ENCODE measurements at places on chromosomes 16 and 17.
A peak's percentile ranks its signal among the peaks of the same experiment; 100 is the strongest.

DNA sequence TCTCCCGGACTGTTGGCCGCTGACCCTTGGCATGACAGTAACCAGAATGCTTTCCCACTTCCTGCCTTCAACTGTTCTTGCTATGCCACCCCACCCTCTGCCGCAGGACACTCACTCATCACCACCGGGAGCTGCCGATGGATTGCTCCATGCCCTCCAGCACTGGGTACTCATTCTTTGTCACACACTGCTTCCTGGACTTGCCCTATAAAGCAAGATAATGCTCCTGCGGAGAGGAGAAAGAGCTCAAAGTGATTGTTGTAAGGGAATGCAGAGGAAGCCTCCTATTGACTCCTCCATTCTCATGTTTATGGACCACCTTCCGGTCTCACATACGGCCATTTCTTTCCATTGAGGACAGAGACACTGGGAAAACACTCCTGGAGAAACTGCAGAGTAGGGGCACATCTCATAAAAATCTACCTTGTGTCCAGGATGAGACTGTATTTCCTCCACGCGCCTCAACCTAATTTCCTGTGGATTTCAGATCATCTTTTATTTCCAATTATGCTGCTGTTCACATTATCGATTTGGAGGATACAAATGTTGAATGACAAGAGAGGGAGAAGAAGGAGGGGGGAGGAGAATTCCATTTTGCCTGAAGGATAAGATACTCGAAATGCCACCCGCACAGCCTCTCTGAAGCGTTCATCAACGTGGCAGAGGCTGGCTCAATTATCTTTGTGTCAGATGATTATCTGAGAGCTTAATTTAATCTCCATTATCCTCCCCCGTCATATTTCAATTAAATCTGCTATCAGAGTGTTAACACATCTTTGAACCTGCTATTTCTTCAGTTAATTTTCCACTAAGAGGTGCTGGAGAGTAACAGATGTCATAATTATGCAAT, 486.1 kb upstream of the SALL1 start:
- no peak for DNase-seq

- no peak for DNase-seq
Observed at GRCh38 chr17:70067134-70067533, 7.9 kb upstream of the KCNJ16 start.

- peak; percentile 5 for DNase-seq
Observed at GRCh38 chr16:30609002-30609925, 925 bp downstream of the ZNF689 start.

GRCh38 chr16:72959301-72959996, 88.5 kb downstream of the ZFHX3 start:
- no peak for DNase-seq

GRCh38 chr16:67760956-67761230, 41.8 kb upstream of the GFOD2 start:
- no peak for DNase-seq

DNA sequence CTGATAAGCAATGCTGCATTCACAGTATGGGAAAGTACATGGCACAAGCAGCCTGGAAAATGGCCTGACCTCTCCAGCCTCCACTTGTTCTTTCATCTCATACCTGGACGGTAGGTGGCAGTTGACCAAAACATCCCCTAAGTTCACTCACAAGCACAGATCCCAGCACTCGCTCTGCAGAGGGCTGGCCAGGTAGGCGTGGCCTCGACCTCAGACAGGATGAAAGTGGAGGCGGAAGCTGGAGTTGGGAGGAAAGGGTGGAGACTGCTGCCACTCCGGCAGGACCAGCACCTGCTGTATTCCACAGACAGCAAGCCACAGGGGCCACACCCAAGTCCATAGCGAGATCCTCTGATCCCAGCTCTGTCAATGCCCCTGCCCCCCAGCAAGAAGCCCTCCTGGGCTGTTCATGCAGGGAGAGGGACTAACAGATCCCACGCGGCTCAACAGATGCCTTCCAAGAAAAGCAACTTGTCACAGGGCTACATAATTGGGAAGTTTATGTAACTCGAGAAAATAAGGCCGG, 31.3 kb downstream of the ZCCHC14 start:
- no peak for DNase-seq

GRCh38 chr17:33403194-33403593, 110.1 kb upstream of the ASIC2 start:
- DNase-seq: no peak

GRCh38 chr17:28901866-28902818, 737 bp downstream of the DHRS13 start:
- no peak for DNase-seq

DNA sequence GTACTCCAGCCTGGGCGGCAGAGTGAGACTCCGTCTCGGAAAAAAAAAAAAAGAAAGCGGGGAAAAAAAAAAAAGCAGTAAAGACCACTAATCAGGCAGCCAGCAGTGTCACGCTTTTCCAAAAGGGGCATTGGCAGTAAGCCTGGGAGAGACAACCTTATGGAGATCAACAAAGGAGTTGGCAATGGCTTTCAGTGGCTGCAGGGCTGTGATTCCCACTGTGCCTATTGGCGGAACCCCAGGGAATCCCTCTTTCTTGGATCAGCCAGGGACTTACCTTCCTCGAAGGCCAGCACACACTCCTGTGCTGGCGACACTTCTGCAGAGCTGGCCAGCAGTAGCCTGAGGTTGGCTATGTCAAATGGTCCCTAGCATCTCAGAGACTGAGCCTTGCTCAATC, 43.2 kb upstream of the ZFHX3 start:
- no peak for DNase-seq

DNA sequence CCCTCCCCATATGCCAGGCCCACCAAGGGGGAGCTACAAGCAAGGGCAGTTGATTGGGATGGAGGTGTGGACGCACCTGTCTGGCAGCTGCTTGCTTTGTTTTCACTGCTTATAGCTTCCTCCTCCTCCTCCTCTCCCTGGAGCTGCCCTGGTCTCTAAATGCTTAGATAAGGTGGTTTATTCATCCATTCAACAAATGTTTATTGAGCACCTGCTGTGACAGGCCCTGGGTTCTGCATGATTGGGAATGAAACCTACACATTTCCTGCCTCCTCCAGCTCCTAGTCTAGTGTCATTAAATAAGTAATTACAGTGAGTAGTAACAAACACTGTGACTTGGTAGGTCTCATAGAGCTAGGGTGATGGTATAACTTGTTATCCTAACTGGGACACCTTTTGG, 17.4 kb upstream of the MAP3K14 start:
- DNase-seq: no peak

DNA sequence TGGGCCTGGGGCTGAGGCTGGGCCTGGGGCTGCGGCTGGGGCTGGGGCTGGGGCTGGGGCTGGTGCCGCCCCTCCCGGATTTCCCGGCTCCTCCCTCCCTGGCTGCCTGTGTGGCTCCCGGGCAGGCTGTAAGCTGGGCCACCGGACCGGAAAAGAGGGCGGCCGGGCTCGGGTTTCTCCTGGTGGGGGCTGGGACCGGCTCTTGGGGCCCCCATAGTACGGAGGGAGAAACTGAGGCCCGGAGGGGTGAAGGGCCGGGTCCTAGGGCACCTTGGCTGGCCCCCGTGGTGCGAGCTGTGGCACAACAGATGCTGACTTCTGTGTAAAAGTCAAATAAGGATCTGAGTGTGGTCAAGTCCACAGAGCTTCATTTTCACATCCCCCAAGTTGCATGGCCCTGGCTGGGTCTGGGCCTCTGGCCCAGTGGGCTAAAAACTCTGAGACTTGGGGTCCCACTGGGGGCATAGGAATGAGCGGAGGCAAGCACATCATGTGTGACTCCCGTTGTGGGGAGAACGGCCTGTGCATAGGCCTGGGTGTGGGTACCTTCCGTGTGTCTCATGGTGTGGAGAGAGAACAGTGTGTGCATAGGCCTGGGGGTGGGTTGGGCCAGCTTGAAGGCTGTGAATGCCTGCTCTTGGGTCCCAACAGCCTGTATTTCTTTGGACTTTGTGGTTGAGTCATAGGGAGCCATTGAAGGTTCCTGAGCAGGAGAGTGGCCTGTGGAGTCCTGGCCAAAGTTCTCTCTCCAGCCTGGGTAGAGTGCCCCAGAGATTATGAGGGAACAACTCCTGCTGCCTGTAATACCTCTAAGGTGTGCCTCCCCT, 123.9 kb upstream of the CIBAR2 start:
- DNase-seq: no peak

- DNase-seq: no peak
Observed at GRCh38 chr16:14424595-14424994, 205.5 kb downstream of the PARN start.

GRCh38 chr17:41813152-41813680, 412 bp downstream of the FKBP10 start:
- DNase-seq: no peak

DNA sequence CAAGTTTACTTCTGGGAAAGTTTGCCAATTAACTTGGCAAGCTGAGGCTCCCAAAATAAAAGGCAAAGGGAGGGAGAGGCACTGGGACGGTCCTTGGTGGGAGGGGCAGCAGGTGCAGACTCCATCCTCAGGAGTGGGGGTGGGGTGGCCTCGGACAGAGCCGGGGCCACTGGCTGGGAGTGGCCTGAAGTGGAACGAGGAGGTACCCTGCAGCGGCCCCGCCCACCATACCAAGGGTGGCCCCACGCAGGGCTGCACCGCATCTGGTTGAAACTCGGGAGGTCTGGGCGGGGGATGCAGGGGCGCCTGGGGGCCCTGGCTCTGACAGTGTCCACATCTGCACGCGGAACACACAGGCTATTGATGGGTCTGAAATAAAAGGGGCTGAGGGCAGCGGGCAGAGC, 42.4 kb upstream of the SLC38A10 start:
- DNase-seq: no peak

- peak; percentile 27 for DNase-seq
Observed at GRCh38 chr17:3004150-3004801, 59.1 kb downstream of the OR1D5 start.

GRCh38 chr16:71986131-71986530, 14.1 kb downstream of the PKD1L3 start:
- no peak for DNase-seq

DNA sequence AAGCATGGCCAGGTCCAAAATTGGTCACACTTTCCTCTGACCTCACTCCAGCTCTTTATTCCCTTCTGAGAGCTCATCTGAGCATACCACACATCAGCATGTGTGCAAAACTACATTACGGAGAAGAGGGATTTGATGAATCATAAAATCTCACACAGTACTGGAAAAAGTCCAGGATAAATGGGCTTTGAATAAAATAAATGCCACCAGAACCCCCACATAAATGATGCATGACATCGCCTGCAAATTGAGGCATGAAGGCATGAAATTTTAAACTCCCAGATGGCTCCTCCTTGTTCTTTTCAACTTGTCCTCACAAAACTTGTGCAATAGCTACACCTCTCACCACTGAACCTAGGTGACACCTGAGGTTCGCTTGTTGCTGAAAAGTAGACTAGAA, 439.5 kb downstream of the CA10 start:
- DNase-seq: no peak

DNA sequence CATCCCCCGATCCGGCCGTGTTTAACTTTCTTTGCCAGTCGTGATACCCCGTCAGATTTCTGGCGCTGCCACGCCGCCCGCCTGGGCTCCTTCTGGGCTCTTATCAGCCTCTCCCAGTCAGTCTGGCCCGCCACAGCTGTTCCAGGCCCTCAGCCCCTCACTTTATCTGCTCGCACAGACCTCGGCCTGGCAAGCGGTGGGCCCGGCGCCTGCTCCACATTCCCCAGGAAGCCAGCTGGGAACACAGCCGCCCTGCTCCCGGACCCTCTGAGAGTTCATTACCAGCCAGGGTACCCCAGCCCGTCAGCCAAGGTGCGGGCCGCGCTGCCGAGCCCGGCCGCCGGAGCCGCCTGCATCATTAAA, 157.5 kb downstream of the ZNF423 start:
- no peak for DNase-seq

GRCh38 chr17:28959471-28959871, 8.2 kb upstream of the PHF12 start:
- DNase-seq: no peak

GRCh38 chr16:6349725-6350124, 982.9 kb upstream of the RBFOX1 start:
- no peak for DNase-seq

DNA sequence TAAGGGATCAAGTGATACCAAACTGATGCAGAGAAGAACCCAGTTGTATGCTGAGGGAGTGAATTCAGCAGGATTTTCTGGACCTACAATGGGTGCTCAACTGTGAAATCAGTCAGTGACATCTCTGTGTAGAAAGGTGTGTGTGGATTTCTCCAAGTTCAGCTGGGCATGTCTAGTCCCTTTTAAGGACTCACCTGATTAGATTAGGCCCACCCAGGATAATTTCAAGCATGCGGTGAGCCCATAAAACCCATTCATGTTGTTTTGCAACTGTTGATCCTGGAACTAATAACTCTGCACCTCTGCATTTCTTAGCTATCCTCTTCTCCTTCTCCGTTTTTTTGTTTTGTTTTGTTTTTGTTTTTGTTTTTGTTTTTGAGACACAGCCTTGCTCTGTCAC, 35.1 kb upstream of the DNAJA2 start:
- DNase-seq: no peak

GRCh38 chr16:6035161-6035560, 937.6 kb upstream of the EEF2KMT start:
- no peak for DNase-seq

DNA sequence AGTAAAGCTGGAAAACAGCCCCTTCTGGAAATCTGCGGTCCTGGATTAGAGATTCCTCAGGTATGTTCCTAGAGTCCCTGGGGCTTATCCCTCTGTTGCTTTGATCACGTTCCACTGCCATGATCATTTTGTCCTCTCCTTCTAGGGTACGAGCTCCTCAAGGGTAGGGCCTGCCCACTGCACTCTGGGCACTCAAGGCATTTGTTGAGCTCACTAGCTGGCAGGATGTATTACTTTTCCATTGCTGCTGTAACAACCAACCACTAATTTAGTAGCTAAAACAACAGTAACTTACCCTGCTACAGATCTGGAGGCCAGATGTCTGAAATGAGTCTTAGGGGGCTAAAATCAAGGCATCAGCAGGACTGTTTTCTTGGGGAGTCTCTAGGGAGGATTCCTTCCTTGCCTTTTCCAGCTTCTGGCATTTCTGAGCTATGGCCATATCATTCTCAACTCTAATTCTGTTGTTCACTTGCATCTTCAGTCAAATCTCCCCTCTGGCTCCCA, 65.7 kb downstream of the ARSG start:
- no peak for DNase-seq

DNA sequence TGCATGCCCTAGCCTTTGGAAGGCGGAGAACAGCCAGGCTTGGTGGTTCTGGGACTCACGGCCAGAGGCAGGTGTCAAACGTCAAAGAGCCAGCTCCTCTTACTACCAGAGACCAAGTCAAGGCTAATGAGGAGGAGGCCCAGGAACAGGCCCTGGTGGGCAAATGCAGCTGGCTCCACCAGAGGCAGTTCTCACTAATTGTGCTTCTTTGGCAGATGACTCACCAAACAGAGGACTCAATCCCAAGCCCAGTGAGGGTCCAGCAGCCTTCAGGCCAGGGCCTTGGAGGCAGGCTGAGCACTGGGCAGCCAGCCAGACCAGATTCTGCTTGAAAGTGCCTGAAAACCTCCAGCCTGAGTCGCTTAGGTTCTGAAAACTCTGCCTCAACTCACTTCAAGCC, 336.5 kb upstream of the CDH5 start:
- DNase-seq: no peak

DNA sequence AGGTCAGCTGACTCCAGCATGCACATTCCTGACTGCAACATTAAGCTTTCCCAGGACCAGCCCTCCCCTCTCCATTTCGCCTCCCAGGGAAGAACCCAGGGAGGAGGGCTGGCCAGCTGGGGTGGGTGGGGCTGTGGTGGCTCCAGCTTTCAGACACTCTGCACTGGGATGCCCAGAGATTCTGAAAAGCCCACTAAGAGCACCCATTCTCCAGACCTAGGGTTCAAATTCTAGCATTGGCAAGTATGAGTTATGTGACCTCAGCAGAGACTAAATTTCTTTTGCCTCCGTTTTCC, 7.8 kb downstream of the DLX3 start:
- no peak for DNase-seq

GRCh38 chr17:42918902-42919521, 18.4 kb downstream of the G6PC1 start:
- DNase-seq: no peak
